Natural killer cell (primary cell): ENCODE measurements at places on chromosomes 5 and 9.
A peak's percentile ranks its signal among the peaks of the same experiment; 100 is the strongest.

DNA sequence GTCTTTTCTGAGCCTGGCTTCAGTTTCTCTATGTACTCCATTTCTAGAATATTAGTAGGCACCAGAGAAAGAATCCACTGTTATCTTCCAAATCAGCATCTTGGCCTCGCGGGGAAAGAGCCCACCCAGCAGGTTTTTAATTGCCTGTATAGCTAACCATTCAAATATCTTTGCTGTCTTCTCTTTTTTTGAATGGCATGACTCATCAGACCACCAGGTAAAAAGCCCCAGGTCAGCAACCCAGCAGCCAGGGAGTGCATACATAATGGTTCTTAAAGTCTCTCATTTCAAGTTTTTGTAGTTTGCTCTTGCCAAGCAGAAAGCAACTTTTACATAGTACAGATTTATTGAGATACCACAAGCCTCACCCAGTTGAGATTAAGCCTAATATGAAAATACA lies 50.7 kb downstream of the TMEM167A start:
- DNase-seq: no peak

DNA sequence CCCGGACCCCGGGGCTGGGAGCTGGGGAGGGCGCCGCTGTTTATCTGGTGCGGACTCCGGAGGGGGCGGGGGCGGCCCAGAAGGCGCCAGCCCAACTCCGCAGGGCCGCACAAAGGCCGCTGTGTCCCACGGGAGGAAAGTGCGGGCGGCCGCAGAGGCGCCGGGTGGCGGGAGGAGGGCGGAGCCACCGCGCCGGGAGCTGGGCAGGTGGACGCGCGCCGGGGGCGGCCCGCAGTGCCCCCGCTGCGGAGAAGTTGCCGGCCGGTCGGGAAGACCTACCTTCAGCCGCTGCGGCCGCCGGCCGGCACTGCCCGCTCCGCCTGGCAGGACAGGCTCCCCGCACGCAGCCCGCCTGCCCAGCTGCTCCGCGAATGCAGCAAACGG lies 43.6 kb downstream of the NACC2 start:
- no peak for DNase-seq

GRCh38 chr9:129235931-129236331 lies 57.9 kb upstream of the IER5L start:
- DNase-seq: peak; percentile 86

DNA sequence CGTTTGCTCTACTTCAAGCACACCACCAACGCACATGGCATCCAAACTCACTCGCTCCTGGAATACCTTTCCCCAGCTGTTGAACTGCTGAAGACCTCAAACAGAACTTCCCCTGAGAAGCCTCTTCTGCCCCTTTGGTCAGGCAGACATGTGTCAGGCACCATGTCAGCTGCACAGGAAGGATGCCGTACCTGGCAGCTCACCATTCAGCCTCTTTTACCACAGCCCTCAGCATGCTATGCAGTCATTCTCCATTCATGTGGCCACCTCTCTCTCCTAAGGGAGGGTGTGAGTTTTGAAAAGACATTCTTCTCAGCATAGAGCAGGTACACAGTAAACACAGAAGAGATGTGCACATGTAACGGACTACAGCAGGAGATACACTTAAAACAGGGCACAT lies 14.2 kb downstream of the IL4 start:
- peak; percentile 69 for DNase-seq

GRCh38 chr5:33764786-33765185 lies 127.0 kb downstream of the ADAMTS12 start:
- DNase-seq: no peak

GRCh38 chr5:131610198-131611063 lies 24.6 kb downstream of the RAPGEF6 start:
- DNase-seq: no peak

- no peak for DNase-seq
These were observed 60.9 kb upstream of the GLRX start for GRCh38 chr5:95883185-95884016.

DNA sequence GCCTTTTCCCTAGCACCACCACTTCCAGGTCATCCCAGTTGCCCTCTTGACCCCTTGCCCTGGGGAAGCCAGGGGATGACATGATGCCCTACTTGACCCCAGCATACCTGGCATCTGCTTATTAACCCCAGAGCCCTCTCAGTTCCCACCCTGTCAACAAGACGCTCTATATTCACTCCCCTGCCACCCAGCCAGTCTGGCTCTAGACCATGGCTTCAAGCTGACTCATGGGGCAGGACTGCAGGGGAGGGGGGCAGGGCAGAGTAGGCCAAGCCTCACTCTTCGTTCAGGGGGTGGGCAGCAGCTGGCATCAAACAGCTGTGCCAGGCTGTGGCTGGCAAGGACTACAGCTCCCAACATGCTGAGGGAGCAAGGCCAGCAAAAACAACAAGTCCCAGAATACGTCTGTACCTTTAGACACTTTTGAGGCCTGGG lies 5.3 kb downstream of the ATOSB start:
- no peak for DNase-seq

DNA sequence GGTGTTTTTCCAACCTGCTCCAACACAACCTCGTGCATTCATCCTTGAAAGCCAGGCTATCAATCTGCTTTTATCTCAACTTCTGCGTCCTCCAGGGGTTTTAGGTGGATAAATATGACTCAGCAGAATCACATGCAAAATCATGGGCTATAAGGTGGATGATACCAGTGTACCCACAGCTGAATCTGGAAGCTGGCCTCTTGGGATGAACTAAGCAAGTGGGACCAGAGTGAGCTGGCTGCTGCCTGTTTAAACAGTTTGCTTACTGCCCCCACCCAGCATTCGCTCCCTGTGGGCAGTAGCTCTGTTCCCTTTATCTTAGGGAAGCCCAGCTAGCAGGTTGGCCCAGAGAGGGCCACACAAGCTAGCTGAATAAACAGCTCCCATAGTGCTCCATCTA lies 194.0 kb downstream of the CRB2 start:
- DNase-seq: no peak
